ENCODE measurements at places on chromosomes 5 and 9.

DNA sequence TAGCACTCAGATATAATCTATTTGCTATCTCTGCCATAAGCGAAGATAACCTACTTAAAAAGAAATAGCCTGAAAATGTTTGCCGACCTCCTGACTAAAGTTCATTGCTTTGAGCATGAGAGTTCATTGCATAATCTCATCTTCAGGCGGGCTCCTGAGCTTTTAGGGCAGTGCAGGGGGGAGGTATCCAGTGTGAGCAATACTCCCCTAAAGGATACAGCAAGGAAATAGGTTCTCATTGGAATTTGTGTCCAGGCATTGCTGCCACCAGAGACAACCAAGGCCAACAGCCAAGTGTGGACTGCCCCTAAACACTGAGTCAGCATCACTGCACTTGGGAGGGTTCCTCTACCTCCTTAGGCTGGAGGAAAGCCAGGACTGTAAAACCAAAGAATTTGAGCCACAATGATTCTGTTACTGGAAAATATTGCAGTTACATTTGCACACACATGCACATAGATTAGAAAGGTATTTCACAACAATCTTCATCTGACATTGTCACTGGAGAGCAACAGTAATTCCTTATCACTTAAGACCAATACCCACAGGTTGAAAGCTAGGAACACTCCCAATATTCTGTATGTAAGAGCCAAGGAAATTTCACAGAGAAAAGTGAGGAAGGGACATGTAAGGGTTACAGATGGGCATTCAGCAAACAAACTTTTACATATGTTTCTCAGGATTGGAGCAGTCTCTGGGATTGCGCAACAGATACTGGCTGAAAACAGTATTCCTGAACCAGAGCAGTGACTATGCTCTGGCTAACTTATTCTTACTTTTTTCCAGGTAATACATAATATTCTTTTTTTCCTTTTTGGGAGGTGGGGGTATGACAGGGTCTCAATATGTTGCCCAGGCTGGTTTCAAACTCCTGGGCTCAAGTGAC is 98.6 kb upstream of the TLE1 start:
- no peak for DNase-seq

DNA sequence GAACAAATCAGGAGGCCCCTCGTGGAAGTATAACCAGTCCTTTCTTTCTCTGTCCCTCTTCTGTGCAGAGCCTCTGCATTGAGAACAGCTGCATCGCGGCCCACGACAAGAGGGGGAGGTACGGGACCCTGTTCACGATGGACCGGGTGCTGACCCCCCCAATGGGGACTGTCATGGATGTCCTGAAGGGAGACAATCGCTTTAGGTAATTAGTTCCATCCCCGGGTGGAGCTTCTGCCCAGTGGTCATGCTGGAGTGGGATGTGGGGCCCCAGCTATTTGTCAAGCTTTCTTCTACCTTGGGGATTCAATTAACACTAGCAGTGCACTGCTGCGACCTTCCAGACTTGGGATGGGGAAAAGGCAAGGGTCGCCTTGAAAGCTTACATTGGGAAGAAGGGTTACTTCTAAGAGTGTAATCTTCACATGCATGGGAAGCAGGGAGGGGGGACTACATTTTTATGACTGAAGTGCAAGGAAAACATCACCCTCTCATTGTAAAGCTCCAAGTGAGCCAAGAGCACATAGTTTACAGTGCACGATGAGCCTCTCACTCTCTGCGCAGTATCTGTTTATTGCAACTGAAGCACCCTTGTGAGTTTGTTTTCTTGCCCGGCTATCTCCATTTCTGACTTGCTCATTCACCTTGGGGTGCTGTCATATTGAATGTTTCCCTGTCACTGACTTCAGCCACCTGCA is 27.0 kb downstream of the TGFBI start:
- DNase-seq, result no peak

GRCh38 chr9:4138180-4138579 is 161.7 kb downstream of the GLIS3 start:
- no peak for DNase-seq

DNA sequence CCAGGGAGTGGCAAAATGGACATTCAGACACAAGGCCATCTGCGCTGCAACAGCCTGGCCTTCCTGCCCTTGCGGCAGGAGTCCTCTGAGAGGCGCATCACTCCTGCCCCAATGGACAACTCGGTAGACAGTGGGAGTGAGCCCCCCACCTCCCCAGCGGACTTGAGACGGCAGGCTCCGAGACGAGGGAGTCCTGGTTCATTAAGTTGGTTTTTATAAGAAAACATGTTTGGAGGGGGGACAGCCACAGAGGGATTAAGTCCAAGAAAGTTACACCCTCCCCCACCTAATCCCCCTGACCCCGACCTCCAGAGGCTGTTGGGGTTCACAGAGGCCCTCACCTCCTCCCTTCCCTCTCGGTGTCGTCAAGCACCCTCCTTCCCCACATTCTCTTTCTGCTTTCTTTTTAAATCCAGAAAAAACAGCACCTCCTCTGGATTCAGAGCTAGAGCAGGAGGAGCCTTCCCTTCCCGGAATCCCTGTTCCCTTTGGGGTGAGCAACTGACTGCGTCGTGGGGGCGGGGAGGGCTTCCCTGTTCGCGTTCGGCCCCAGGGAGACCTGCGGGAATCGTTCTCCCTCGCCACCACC is 1.8 kb upstream of the EGR1 start:
- DNase-seq, result no peak

- no peak for DNase-seq
Measured at GRCh38 chr5:124403281-124403680, 343.2 kb downstream of the ZNF608 start.

DNA sequence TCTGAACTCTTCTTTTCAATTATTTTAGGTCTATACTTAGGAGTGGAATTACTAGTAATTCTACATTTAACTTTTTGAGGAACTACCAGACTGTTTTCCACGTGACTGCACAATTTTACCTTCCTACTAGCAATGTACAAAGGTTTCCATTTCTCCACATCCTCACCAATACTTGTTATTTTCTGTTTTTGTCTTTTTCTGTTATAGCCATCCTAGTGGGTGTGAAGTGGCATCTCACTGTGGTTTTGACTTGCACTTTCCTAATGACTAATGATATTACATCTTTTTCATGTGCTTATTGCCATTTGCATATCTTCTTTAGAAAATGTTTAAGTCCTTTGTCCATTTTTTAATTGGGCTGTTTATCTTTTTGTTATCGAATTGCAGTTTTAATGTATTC is 136.9 kb upstream of the EGFLAM start:
- DNase-seq, result no peak

DNA sequence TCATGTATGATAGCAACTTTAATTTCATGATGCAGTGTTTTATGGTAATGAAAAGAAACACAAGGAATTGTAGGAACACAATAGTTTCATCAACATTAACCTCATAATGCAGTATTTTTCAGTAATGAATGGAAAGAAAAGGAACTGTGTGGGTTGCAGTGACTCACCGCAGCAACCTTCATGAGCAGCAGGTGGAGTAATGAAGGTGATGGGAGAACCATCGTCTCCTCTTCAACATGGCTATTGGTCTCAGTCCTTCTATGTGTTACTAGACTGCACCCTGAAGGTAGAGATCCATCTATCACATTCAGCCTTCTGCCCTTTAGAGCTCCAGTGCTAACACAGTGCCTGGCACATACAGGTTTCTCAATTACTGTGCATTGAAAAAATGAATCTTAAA is 58.0 kb downstream of the TMEM215 start:
- no peak for DNase-seq

DNA sequence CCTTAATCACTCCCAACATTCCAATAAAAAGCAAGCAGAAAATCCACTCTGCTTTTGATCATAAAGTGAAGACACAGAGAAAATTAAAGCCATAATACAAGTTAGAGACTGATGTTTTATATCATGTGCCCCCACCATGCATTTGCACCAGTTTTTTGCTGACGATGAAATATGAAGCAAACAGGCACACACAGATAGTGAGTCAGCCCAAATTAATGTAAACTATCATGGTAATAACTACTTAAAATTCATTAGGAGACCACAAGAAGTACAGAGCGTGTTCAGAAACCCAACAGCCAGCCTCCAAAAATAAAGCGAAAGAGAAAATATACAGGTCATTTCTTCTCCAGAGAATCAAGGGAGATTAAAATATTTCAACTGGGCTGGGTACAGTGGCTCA is 46.4 kb upstream of the KDM4C start:
- no peak for DNase-seq

DNA sequence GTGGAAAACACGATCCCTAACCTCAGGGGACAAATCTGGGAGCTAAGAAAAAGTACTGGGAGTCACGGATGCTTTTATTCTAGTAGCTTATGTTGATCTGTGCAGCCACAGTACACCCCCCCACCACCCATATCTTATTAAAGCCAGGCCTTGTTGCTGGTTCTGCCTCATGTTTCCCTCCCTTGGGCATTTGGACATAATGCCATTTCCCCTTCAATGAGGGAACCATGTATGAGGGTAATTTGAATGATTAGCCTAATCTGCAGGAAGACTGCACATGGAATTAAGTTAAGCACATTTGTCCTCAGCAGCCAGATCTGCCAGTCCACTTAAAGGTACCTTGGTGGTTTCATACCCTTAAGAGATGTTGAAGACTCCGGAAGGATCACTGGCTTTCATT is 102.0 kb downstream of the ARHGAP26 start:
- no peak for DNase-seq

DNA sequence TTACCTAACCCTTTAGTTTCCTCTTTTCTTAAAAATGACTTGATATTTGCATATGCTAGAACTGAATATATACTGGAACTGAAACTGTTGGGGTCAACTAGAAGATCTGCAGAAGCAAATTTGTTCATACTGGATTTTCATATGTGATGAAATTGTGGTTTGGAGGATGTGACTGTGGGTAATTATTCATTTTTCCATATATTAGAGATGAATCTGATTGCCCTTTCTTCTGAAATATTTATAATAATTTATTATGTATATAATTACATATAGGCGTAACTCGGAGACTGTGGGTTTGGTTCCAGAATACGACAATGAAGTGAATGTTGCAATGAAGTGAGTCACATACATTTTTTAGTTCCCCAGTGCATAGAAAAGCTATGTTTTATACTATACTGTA is 149.1 kb downstream of the ATP10B start:
- no peak for DNase-seq

- no peak for DNase-seq
Measured at GRCh38 chr5:146848133-146848532, 30.4 kb downstream of the PPP2R2B start.

DNA sequence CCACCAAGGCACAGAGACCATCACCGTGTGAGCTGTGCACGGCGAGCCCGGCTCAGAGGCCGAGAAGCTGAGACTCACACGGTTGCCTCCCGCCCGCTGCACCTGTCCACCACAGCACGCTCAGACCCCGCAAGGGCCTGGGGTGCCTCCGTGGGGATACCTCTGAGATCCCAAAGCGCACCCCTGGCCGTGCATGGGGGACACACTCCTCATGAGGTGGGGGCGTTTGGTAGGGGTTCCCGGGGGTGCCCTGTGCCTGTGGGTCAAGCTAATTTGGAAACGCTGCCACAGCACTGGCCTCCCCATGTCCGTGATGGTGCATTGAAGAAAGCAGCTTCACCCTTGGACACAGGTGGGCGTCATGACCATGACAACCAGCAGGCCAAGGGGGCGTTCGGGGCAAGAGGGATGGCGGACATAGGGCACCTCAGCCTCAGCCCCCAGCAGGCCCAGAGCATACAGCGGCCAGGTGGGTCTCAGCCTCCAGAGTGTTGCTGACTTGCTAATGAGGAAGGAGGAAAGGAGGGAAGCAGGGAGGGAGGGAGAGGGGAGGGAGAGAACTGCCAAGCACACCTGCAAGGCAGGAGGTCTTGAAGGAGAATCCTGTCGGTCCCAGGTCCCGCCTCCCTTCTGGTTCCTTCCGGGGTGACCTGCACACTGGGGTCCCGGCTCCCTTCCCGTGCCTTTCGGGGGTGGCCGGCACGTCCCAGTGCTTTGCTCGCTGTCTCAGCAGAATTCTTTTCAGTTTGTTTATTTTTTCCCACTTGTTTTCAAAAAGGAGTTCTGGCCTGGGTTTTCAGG is 34.7 kb downstream of the GLT6D1 start:
- no peak for DNase-seq

DNA sequence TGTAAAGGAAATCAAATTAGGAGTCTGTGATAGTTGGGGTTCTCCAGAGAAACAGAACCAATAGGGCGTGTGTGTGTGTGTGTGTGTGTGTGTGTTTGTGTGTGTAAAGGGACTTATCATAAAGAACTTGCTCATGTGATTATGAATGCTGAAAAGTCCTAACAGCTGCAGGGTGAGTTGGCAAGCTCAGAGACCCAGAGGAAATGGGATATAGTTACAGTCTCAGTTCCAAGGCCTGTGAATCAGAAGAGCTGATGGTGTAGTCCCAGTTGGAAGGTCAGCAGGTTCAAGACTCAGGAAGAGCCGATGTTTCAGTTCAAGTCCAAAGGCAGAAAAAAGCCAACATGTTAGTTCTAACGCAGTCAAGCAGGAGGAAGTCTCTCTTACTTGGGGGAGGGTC is 214.2 kb downstream of the ELAVL2 start:
- DNase-seq, result no peak

DNA sequence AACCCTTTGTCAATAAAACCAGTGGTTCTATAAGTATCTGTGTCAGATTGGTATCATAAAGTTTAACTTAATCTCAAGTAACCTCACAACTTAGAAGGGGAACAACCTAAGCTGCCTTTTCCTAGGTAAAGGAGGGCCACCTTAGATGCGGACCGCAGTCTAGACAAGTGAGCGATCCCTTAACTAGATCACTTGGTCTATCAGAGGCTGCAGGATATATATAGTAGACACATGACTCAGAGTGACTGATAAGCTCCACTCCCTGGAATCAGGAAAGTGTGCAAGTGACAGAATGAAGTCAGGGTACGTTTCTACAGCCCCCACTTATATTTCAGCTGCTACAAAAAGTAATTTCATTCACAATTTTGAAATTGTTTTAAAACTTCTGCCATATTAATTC is 7.4 kb downstream of the REEP5 start:
- no peak for DNase-seq

DNA sequence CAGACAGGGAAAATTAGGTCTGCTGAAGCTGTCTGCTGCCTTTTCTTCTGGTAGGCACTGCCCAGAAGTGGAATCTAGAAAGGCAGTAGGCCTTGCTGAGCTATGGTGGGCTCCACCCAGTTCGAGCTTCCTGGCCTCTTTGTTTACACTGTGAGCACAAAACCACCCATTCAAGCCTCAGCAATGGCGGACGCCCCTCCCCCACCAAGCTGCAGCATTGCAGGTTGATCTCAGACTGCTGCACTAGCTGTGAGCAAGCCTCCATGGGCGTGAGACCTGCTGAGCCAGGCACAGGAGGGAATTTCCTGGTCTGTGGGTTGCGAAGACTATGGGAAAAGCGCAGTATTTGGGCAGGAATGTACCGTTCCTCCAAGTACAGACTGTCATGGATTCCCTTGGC is 18.5 kb downstream of the AGTPBP1 start:
- peak; percentile 12 for DNase-seq
